ENCODE measurements at places on chromosomes 3 and 15.

GRCh38 chr3:8325306-8325705 is 176.3 kb upstream of the LMCD1 start:
- DNase-seq: no peak

GRCh38 chr15:64004587-64004986 is 41.7 kb downstream of the DAPK2 start:
- DNase-seq: no peak

- peak; percentile 70 for DNase-seq
Measured at GRCh38 chr3:186567072-186567921, at the start of gene TBCCD1. TSS of gene TBCCD1 (minus strand) at chr3:186567339. CDS start at chr3:186564329, 3,010 bp downstream.

- DNase-seq: no peak
Measured at GRCh38 chr3:127078626-127079025, 95.7 kb downstream of the PLXNA1 start.

All from GM04504 (cell line).